ENCODE measurements at places on chromosomes 12 and 14. TPM values are rescaled to one million over a fixed set of nuclear protein-coding genes. Genes with fewer than 3 reads are reported as not detected.

DNA sequence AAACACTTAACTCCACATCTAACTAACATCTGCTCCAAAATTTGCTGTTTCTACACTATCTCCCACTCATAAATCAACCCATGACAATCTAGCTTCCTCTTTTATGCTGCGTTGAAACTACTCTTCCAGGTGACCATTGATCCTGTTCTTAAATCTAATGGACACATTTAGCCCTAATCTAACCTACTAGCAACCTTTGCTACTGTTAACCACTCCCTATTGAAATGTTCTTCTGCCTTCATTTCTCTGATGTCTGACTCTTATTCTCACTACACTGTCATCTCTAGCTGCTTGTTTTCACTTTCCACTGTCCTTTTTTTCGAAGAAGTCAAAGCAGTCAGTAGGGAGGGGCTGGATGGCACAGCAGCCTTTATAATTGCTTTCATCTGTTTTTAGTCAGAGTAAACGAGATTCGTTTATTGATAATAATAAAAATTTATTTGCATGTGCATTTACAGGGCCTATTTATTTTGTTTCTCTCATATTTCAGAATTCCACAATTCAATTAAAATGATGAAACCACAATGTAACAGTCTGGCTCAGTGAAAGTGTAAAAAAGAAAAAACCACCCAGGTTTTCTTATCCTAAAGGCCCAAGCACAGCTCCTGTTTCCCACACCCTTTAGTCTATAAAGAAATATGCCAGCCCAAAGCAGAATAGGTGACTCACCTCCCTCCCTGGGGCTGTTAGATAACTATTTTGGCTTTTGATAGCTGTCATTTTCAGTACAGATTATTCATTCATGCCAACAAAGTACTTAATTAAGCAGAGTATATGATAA is 44.9 kb downstream of the ATP2B1 start:
- no peak for DNase-seq

GRCh38 chr12:104464899-104465298 is 8.2 kb downstream of the CHST11 start:
- no peak for DNase-seq

- no peak for DNase-seq
Observed at GRCh38 chr14:65302571-65303189, 109.8 kb upstream of the FUT8 start.

- DNase-seq = peak; percentile 87
Observed at GRCh38 chr14:21476523-21476924, 235 bp downstream of the RAB2B start.

DNA sequence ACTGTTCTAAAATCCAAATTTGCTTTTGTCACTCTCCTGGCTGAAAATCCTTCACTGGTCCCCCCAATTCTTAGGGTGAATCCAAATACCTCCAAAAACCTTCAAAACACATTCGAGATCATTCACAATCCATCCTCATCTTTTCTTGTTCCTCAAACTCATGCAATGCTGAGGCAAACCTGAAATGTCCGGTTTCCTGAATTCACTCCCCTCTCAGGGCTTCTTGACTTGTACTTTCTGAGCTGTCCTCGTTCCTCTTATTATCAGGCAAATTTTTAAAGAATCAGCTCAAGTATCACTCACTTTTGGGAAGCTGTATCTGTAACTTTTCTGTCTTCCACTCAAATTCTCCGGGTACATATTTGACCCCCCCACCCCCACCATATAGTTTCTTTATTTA is 84.9 kb upstream of the DUSP6 start:
- no peak for DNase-seq

DNA sequence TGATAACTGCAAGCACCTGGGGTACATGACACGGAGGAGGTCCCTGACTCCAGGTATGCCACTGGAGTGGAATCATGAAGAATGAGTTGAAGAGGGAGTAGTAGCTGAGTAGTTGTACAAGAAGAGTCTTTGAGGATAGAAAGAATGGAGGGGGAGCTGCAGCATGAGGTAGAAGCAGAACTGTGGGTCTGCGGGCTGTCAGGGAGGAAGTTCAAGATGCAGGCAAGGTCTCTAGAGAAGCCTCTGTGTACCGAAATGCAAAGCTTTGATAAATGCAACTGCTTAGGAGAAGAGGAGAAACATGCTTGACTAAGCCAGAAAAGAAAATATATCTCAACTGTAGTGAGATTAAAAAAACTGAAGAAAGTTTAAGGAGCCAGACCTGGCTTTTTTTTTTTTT is 91.5 kb downstream of the CPNE8 start:
- no peak for DNase-seq

DNA sequence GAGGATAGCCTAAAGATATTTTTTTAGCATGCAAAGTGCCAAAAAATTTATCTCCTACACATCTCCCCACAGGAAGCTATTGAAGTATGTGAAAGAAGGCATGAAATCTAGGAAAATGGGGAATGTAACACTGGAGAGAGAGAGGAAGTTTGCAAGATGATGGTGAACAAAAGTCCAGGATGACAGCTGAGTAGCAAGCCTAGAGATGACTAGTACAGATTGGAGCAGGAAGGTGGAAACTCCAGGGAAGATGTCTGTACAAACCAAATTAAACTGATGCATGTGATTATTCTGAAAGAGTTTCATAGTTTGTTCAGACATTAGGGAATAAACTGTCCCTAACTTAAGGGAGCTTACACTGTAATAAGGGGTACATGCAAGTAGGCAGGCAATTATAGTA is 99.3 kb downstream of the RAD51B start:
- DNase-seq = no peak

GRCh38 chr14:51724650-51725049 is 72.9 kb downstream of the FRMD6 start:
- DNase-seq = no peak

DNA sequence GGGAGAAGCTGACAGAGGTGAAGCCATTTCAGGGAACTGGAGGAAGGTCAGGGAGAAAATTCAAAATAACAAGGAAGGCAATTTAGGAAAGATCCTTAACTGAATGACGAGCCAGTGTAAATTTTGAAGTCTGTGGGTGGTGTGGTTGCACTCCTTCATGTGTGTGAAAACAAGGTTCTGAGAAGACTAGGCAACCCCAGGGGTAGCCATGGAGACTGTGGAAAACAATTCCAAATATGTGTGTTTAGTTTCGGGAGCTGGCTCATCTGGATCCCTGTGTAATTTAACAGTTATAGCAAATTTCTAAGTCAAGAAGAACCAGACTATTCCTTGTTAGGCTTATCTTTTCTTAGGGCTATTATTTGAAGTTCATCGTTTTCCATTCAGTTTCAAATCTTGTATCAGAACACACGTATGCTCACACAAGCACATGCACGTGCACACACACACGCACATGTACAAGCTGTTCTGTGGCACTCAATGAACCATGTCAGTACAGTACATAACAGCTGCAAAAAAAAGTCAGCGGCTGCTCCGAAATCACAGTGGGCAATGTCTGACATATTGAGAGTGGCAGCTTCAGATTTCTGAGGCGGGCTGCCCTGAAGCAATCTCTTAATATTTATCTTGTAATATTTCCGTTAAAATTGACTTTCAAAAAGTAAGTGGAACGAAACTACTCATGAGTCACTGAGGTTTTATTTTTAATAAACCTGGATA is 411.2 kb downstream of the AEBP2 start:
- no peak for DNase-seq

DNA sequence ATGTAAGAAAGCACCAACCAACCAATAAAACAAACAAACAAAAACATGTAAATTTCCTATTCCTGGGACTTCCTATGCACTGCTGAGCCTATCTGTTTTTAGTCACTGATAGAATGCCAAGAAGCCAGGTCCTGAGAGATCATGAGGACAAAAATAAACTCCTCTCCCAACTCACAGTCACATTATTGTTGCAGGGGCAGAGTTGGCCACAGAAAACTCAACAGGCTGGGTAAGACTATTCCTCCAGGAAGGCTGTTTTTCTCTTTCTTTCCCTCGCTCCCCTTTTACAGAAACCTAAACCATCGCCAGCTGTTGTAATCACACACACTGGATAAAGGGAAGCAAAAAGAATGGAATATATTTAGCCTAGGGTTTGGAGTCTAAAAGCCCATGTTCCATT is 55.8 kb upstream of the METAP2 start:
- DNase-seq = no peak

The ISM2 gene
- not detected for polyA plus RNA-seq

The KRT75 gene
- polyA plus RNA-seq = 0.07 TPM

The ATG14 gene
- 6.7 TPM for polyA plus RNA-seq

The ASPG gene
- polyA plus RNA-seq = 99.1 TPM

The ANG gene
- polyA plus RNA-seq = 11.0 TPM

The SPTB gene
- polyA plus RNA-seq = 68.4 TPM

The TCP11L2 gene
- 14.2 TPM for polyA plus RNA-seq

The MUCL1 gene
- polyA plus RNA-seq = 1.5 TPM

The KRT73 gene
- not detected for polyA plus RNA-seq

The B4GALNT3 gene
- 27.5 TPM for polyA plus RNA-seq

The P2RX2 gene
- polyA plus RNA-seq = not detected

The CPNE6 gene
- polyA plus RNA-seq = 0.16 TPM
